ENCODE measurements at places on chromosomes 11 and 22. TPM values are rescaled to one million over a fixed set of nuclear protein-coding genes. Genes with fewer than 3 reads are reported as not detected.

GRCh38 chr22:42624551-42625106 lies 9.9 kb upstream of the POLDIP3 start:
- no peaks in the 10 kb centered on the region for H3K4me1 ChIP-seq
- DNase-seq = no peak
- H3K27me3 ChIP-seq = no peaks in the 10 kb centered on the region
- peaks cover 6% of the 10 kb centered on the region for H3K36me3 ChIP-seq
- no peak overlapping the region for H3K4me3 ChIP-seq

- H3K4me3 ChIP-seq = no peak overlapping the region
- H3K27me3 ChIP-seq = peaks cover 17% of the 10 kb centered on the region
- no peaks in the 10 kb centered on the region for H3K4me1 ChIP-seq
- no peaks in the 10 kb centered on the region for H3K36me3 ChIP-seq
- no peak overlapping the region for H3K27ac ChIP-seq
- DNase-seq = no peak
These were observed 85.0 kb upstream of the EIF3D start for GRCh38 chr22:36613958-36614357.

GRCh38 chr11:30258679-30259078 lies 27.9 kb downstream of the FSHB start:
- DNase-seq = no peak
- no peaks in the 10 kb centered on the region for H3K4me1 ChIP-seq
- no peak overlapping the region for H3K27ac ChIP-seq
- H3K27me3 ChIP-seq = no peaks in the 10 kb centered on the region

- no peak overlapping the region for H3K27ac ChIP-seq
- no peaks in the 10 kb centered on the region for H3K27me3 ChIP-seq
- H3K36me3 ChIP-seq = no peaks in the 10 kb centered on the region
- no peak for DNase-seq
- no peak overlapping the region for H3K4me3 ChIP-seq
- peaks cover 55% of the 10 kb centered on the region for H3K4me1 ChIP-seq
These were observed 32.0 kb downstream of the APLP2 start for GRCh38 chr11:130101661-130102060.

- H3K4me3 ChIP-seq = no peak overlapping the region
- no peak overlapping the region for H3K27ac ChIP-seq
- H3K4me1 ChIP-seq = peaks cover 18% of the 10 kb centered on the region
- no peak for DNase-seq
- H3K27me3 ChIP-seq = no peaks in the 10 kb centered on the region
These were observed 11.3 kb downstream of the NCF4 start for GRCh38 chr22:36872084-36872483.

DNA sequence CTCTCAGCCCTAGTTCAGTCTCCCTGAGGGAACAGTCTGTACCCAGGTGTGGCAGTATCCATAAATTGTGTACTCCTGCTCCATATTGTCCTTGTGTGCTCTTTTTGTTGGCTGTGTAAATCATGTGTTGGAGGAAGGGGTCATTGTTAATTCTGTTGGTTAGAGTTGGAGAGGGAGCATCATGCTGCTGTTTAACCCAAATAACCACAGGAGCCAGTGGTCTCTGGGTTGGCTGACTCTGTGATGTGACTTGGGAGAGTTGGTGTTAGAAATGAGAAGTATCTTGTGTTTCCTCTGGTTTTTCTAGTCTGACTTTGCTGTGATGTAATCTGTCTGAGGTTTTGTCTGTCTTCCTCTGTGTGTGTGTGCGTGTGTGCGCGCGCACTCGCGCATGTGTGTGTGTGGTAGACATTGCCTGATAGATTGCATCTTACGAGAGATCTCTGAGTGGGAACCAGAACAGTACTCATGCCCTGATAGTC lies 30.5 kb downstream of the CTNND1 start:
- peaks cover 16% of the 10 kb centered on the region for H3K36me3 ChIP-seq
- peaks cover 33% of the 10 kb centered on the region for H3K4me1 ChIP-seq

- no peaks in the 10 kb centered on the region for H3K27me3 ChIP-seq
- DNase-seq = no peak
- H3K4me3 ChIP-seq = no peak overlapping the region
- H3K36me3 ChIP-seq = peaks cover 38% of the 10 kb centered on the region
These were observed 33.1 kb upstream of the ST14 start for GRCh38 chr11:130126516-130126915.

Gene TSSK2
- not detected for total RNA-seq

Gene OR52A1
- not detected for total RNA-seq

Gene DBX1
- not detected for total RNA-seq

Gene IGSF9B
- 0.15 TPM for total RNA-seq
